ENCODE measurements at places on chromosomes 11 and 22. TPM values are rescaled to one million over a fixed set of nuclear protein-coding genes. Genes with fewer than 3 reads are reported as not detected.
A peak's percentile ranks its signal among the peaks of the same experiment; 100 is the strongest.

GRCh38 chr11:13010749-13011465, 1.8 kb downstream of the RASSF10 start:
- DNase-seq, result peak; percentile 14

DNA sequence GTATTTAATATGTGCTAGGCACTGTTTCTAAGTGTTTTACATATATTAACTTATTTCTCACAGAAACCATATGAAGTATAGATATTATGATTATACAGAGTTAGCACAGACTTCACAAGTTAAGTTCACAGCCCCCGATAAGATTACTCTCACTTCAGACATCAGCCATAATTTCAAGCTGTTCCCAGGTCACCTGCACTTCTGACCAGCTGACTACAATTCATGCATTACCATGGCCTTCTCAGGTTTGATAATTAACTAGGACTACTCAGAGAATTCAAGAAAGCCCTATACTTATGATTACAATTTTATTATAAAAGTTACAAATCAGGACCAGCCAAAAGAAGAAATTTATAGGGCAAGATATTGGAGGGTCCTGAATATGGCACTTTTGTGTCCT, 68.2 kb upstream of the RRM1 start:
- DNase-seq, result no peak

DNA sequence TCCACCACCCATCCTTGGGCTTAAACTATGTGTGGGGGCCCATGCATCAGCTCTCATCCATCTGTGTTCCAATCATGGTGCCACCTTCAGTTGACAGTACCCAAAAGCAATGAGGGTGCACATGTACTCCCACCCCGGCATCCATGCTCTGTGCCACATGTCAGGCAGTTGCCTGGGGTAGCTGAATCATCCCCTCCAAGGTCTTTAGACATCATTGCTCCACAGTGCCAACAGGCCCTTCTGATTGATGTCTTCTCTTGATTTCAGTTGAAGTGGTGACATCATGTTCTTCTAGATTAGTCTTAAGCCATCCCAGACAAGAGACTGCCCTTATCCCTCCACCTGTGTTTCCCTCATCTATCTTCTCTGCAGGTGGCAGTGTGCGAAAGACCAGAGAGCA, 42.5 kb downstream of the TMPRSS5 start:
- peak; percentile 43 for DNase-seq

- peak; percentile 90 for DNase-seq
Observed at GRCh38 chr11:8810540-8811301, 100.3 kb upstream of the AKIP1 start.

DNA sequence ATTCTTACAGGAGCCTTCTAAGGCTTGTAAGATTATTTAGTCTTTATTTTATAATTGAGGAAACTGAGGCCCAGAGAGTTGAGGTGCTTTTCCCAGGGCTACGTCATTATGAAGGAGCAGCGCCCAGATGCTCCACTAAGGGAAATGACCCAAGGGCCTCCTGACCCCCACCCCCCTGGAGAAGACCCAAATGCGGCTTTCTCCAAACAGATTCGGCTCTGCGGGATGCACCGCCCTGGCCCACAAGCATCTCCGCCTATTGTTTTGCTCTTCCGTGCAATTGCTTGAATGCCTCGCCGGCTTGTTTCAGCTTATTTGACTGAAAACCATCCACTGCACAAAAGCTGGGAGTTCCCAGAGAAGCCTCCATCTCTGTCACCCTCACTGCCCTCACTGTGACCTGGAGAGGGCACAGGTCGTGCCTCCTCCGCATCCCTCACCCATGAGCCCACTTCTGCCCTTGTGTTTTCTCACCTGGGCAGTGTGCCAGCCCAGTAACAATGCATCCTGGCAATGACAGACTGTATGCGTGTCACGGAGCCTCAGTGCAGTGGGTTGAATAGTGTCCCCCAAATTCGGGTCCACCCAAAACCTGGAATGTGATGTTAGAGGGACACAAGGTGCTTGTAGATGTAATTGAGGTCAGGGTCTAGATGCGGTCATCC, 790.2 kb downstream of the TBC1D22A start:
- DNase-seq, result no peak

DNA sequence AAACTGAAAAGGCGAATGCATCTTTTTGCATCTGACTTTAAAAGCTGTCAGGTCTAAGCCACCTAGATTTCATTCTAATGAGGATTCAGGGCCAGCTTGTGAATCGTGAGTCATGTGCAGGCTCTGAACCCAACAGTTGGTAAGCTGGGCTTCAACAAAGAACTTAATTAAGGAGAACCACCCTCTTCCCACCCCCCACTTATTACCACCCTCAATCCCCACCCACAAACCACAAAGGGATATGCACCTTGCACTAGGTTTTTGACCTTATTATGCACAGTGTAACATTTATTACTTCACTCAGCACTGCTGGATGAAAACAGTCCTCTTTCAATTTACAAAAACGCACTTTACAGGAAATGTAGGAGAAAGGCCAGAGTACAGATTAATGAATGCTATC, 94.1 kb upstream of the LIN7C start:
- DNase-seq, result no peak

DNA sequence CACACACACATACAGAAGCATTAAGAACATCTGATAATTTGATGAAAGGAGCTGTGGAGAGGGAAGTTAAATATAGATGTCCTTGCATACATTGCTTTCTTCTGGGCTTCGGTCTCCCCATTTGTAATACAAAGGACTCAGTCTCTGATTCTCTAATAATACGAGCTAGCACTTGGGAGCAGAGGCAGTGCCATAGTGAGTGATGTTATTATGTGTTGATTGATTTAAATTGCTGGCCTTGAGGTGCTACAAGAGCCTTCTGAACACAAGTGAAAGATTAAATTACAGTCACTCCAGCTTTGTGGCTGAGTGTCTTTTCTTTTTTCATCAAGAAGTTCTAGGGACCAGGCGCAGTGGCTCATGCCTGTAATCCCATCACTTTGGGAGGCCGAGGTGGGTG, 61.5 kb upstream of the HMGXB4 start:
- DNase-seq, result no peak

DNA sequence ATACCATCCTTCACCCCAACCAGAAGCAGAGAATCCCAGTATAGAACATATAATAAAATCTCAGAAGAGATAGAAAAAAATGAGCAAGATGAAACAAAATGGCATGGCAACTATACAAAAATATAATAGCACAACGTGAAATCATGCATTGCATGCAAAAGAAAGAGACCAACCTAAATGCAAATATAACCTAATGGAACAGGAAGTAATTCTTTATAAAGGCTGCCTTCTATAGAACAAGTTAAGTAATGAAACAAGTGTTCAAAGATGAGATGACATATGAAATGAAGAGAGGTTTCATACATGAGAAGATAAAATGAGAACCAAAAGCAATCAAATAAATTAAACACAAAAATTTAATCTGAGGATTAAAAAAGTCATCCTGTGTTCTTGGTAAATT, 18.5 kb upstream of the ARHGAP20 start:
- no peak for DNase-seq

DNA sequence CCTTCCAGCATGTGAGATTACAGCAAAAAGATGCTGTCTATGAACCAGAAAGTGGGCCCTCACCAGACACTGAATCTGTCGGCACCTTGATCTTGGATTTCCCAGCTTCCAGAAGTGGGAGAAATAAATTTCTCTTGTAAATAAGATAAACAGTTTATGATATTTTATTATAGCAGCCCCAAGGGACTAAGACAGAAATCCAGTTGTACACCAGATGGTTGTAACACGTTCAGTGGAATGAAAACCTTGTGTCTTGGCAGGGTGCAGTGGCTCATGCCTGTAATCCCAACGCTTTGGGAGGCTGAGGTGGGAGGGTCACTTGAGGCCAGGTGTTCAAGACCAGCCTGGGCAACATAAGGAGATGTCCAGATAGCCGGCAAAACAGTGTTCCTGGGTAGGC, 61.8 kb downstream of the MCHR1 start:
- DNase-seq, result no peak

DNA sequence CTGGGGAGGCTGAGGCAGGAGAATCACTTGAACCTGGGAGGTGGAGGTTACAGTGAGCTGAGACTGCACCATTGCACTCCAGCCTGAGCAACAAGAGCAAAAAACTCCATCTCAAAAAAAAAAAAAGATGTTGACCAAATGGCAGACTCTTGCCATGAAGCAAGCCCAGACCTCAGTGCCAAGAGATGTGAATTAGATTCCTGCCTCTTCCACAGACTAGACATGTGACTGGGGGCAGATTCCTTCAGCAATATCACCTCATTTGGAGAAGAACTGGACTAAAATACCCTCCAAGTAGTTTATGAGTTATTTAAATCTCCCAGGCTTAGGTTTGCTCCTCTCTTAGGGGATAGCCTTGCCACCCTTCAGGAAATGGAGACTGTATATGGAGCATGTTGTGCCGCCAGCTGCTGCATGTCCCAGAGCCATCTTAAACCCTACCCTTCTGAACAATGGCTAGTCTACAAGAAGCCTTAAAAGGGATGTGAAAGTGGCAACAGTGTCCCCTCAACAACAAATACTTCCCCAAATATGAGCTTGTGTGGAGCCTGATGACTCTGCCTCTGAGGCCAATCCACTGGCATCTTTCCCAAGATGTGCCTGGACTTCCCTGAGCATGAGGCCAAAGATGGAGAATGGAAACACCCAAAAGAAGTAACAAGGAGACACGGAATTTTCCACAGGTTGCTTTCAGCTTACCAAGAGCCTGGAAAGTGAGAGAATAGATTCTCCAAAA, 763 bp upstream of the MS4A7 start:
- no peak for DNase-seq

DNA sequence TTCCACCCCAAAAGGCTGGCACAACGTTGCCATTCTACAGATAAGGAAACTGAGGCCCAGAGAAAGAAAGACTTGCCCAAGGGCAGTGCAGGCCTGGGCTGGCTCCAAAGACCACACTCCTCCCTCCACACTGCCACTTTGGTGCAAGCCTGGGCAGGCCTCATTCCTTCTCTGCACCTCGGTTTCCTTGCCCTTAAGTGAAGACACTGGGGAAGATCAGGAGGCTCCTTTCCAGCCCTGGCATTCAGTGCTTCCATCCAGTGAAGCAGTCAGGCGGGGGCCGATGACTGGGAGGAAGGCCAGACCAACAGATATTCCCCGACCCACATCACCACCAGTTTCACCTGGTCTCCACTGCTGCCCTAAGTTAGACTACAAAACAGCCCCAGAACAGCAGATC, 18.3 kb upstream of the TCF20 start:
- DNase-seq, result no peak

GRCh38 chr22:32079130-32080089, 36.3 kb downstream of the SLC5A1 start:
- peak; percentile 86 for DNase-seq

GRCh38 chr11:112878033-112878601, 83.1 kb upstream of the NCAM1 start:
- DNase-seq, result no peak

GRCh38 chr11:81420668-81421250, 1312.9 kb downstream of the FAM181B start:
- no peak for DNase-seq

- no peak for DNase-seq
Observed at GRCh38 chr11:76096552-76096951, 109.8 kb downstream of the WNT11 start.

DNA sequence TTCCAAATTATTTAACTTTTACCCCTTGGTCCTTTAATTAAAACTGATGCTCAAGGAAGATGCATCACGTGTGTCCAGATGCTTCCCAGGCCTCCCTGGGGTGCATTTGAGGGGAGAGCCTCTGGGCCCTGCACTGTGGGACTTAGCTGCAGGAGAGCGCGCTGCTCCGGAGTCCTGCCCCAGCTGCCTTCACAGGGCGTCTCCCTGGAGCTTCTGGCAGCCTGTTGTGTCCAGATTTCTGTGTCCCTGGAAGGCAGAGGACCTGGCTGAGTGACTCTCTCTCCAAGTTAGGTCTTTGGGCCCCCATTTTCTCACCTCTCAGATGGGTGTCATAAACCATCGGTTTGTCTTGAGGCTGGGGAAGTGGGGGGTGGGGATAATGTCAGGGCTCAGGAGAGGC, 3.0 kb downstream of the ARHGAP8 start:
- no peak for DNase-seq

DNA sequence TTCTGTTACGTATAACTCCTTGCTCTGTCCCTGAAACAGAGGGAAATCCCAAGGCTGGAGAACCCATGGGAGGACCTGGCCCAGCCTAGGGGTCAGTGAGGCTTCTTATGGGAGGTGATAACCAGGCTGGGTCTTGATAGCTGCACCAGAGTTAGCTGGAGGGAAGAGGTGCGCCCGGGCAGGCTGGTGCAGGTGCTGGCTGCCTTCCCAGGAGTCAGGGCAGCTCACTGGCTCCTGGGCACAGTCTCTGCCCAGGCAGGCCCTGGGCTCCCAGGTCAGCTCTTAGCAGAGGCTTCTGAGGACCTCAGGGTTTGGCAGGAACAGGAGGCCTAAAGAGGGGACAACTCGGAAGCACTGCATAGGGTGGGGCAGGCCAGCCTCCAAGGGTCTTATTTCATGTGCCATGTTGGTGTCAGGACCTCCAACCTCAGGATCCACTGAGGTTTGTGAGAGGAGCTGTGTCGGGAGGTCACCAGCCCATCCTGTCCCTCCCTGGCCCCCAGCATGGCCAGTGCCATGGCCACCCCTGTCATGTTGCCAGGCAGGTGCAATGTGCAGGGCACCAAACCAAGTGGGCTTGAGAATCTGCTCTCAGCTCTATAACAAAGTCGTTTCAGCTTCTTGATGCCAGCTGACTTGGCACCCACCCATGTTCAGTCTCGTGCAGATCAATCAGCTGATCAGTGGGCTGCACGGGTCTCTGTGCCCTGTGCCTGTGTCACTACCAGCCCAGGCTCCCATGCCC, 20.5 kb upstream of the CELSR1 start:
- no peak for DNase-seq

- no peak for DNase-seq
Observed at GRCh38 chr11:129013737-129014475, 71.2 kb upstream of the TP53AIP1 start.

DNA sequence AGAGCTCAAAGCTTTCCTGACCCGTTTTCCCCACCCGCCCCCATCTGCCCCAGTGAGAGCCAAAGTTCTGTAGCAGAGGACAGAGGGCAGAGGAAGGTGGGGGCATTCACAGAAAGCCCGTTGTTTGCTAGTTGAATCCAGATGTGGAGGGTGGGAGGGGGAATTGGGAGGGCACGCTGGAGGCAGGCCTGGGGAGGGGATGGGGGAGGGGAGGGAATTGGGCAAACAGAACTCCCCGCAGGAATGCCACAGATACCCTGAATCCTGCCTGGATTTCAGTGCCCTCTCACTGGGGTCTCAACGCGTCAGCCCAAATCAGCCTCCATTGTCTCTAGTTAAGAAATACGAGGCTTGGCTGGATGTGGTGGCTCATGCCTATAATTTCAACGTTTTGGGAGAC, 12.9 kb upstream of the OAF start:
- no peak for DNase-seq

GRCh38 chr11:3160252-3161031, 4.7 kb downstream of the OSBPL5 start:
- DNase-seq, result peak; percentile 95

GRCh38 chr11:65791719-65792213, 4.9 kb downstream of the OVOL1 start:
- DNase-seq, result peak; percentile 48

GRCh38 chr22:19199479-19199878, 20.9 kb upstream of the SLC25A1 start:
- DNase-seq, result no peak

ABTB2 gene
- 8.4 TPM for polyA plus RNA-seq

MS4A12 gene
- polyA plus RNA-seq, result not detected

KDM4D gene
- 0.45 TPM for polyA plus RNA-seq

EHBP1L1 gene
- 12.6 TPM for polyA plus RNA-seq

Data from GM23248 (cell line).